Brain microvascular endothelial cell (primary cell): ENCODE measurements at places on chromosomes 16 and 17.
A peak's percentile ranks its signal among the peaks of the same experiment; 100 is the strongest.

GRCh38 chr17:10773391-10773790, 30.5 kb downstream of the TMEM238L start:
- no peak for DNase-seq

- DNase-seq: peak; percentile 9
Observed at GRCh38 chr17:41178341-41178740, 320 bp upstream of the KRTAP4-2 start.

DNA sequence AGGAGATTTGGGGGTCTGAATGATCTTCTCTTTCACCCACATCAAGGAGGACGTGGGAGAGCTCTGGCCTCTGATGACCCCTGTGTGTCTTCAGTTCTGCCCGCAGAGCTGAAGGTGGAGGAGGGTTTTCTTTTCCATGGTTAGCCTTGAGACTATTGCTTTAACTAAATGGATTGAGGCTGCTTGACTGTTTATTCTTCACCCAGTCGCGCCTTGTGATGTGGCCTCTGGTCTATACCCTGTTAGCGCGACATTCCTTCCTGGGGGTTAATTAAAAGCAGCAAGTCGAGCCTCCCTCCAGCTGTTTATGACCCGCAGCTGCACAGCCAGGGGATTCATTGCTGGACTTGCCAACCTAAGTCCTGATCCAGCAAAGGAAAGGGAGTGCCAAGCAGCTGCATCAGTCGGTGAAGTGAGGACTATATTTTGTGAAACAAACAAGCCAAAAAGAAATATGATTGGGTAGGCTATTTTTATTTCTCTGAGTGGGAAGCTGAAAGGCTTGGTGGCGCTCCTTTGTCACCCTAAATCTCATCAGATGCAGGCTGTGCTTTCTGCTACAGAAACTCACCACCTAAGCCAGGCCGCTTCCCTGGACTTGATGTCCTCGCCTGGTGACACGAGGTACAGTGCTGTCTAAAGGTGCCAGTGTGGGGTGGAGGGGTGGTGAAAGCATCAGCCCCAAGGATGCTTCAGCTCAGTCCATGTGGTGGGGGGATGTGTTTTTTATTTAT, 11.0 kb upstream of the SEC14L1 start:
- no peak for DNase-seq

- DNase-seq: no peak
Observed at GRCh38 chr16:73124097-73124652, 76.2 kb upstream of the ZFHX3 start.

- no peak for DNase-seq
Observed at GRCh38 chr17:21194703-21195102, 19.3 kb downstream of the TMEM11 start.

GRCh38 chr17:55327225-55328088, 62.7 kb downstream of the HLF start:
- DNase-seq: no peak

DNA sequence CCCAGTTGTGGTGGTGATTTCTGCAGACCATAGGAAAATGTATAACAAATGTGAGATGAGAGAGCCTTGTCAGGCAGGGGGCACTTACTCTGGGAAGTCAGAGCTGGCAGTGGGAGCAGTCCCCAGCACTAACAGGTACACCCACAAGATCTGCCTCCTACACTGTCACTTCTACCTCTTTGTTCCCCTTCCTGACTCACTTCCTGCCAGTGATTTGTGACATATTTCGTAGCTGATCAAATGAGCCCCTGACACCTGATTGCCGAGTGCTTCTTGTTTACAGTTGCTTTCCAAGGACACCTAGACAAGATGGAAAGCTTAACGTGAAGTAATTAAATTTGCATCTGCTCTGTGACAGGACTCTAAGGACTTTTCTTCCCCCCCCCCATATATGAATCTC, 40.5 kb downstream of the FTO start:
- DNase-seq: no peak

DNA sequence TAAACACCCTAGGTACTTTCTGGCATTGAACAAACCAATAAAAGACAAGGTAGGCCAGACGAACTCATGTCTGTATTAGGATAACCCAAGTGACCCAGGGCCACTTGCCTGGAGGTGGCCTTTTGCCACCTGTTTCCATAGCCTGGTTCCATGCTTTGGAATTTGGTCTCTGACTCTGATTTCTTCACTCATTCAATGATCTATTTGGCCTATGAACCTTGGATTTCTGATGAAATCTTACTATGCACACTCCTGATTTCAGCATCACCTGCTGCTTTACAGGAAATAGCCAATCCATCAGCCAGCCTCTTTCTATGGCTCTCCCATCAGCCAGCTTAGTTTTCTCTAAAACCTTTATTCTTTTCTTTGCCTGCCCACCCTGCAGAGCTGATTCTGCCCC, 142.8 kb upstream of the PSMD7 start:
- DNase-seq: no peak

GRCh38 chr17:55859301-55859795, 108.5 kb downstream of the PCTP start:
- no peak for DNase-seq

DNA sequence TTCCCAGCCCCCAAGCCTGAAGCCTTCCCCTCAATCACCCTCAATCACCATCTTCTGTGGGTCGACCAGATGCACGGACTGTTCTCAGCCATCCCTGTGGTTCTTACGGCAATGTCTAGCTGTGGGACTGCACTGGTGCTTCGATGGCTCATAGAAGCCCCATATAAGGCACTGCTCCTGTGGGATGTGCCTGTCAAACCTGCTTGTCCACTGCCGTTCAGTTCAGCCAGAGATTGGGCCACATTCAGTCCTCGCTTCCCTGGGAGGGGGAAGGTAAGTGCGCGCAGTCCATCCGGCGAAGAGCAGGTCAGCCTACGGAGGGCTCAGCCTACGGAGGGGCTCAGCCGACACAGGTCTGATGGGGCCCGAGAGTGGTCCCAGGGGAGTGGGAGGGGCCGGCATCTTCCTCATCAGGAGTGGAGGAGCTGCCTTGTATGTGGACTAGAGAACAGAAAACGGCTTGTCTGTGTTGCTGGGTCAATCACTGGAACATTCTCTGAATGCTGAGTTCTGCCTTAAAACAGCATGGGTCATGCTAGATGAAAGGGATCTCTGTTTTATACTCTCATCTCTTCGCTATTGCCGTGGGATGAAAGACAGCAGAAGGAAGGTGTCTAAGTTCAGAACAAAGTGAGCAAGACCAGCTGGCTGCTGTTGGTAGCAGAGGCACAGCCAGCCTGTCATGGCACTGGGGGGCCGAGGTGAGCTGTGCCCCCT, at the start of gene CARD14:
Gene CARD14 (plus strand): TSS at position 247 of the 717 bp plus-strand sequence. CDS start 11,409 bp downstream, outside the sequence.
- no peak for DNase-seq

DNA sequence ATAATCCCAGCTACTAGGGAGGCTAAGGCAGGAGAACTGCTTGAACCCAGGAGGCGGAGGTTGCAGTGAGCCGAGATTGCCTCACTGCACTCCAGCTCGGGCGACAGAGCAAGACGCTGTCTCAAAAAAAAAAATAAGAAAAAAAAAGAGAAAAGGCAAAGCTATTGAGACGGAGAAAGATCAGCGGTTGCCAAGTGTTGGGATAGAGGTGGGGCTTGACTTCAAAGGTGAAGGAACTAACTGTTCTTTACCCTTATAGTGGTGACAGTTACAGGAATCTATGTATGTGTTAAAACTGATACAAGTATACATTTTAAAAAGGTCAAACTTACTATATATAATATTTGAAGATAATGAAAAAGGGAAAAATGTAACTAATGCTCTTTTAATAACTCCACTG, 22.5 kb downstream of the AKAP10 start:
- DNase-seq: no peak

- no peak for DNase-seq
Observed at GRCh38 chr17:34163123-34163522, 92.0 kb upstream of the CCL2 start.

DNA sequence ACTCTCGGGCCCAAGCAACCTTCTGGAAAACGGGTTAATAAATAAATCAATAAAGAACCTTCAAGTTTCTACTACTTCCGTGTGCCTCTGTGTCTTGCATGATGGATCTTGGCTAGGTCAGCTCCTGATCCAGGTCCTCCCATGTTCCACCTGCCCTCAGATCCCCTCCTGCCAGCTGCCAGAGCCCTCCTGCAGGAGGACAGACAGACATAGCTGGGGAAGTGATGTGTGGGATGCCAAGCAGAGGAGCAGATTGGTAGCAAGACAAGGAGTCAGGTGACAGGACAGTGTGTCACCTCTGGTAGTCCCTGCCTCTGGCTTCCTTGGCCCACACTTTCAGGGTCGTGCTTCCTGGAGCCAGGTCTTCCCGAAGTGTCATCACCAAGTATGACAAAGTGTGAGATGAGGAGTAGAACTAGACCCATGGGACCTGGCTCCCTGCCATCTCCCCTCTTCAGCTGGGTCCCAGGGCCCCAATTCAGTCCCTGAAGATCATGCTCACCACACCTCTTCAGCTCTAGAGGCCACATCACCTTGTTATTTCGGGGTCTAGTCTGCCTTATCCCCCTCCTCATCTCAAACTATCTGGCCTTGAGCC, 1.0 kb upstream of the EPN3 start:
- DNase-seq: no peak

GRCh38 chr16:58049232-58050185, 24.0 kb downstream of the MMP15 start:
- no peak for DNase-seq

DNA sequence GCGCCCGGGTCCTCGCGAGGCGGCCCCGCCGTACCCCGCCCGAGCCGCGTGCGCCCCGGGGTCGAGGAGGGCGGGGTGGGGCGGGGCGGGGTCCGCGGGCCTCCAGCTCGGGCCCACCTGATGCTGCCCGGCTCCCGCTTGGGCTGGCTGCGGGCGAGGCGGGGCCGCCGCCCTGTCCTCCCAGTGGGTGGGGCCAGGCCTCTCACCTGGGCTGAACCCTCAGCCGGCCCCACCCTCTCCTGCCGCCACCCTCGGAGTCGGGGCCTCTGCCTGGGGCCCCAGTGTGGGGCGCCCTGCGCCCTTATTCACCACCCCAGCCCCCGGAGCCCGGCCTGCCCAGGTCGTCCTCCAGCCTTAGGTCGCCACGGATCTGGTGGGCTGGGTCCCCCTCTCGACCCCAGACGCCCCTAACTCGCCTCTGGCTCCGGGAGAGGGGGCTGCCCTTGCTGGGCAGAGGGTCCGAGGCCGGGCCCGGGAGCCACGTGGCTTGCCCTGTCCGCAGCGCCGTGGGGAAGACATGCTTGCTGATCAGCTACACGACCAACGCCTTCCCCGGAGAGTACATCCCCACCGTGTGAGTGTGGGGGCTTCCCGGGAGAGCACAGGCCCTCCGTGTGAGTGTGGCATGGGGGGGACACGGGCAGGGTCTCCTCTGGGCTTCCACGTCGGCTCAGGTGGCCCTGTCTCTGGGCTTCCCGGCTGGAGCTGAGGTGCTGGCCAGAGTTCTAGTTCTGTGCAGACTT, 578 bp downstream of the RAC3 start:
- DNase-seq: no peak

DNA sequence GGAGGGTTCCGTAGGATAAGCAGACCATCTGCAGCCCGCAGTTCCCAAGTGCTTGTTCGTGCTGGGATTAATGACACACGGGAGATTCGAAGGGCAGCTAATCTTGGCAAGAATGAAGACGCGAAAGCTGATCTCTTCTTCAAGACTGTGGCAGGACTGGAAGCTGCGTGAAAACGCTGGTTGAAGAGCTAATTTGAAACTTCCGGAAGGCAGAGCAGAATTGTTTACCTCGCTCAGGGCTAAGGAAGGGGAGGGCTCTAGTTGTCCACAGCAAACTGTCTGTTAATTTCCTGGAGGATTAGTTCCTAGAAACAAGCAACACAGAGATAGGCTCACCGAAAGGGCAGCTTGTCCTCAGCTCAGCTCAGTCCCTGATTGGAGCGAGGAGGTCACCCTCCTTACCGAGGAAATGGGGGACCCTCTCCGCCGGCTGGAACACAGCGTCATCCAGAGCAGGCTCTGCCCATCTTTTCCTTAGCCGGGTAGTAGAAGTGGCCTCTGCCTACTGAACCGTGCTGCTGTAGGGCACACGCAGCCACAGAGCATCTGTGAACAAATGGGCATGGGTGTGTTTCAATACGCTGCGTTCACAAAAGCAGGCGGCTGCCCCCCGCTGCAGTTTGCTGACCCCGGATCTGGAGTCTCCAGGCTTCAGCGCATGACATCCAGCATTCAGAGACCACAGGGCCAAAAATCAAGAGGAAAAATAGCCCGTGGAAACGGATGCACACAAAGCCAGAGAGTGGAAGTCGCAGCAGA, 16.7 kb upstream of the BAIAP2 start:
- no peak for DNase-seq

DNA sequence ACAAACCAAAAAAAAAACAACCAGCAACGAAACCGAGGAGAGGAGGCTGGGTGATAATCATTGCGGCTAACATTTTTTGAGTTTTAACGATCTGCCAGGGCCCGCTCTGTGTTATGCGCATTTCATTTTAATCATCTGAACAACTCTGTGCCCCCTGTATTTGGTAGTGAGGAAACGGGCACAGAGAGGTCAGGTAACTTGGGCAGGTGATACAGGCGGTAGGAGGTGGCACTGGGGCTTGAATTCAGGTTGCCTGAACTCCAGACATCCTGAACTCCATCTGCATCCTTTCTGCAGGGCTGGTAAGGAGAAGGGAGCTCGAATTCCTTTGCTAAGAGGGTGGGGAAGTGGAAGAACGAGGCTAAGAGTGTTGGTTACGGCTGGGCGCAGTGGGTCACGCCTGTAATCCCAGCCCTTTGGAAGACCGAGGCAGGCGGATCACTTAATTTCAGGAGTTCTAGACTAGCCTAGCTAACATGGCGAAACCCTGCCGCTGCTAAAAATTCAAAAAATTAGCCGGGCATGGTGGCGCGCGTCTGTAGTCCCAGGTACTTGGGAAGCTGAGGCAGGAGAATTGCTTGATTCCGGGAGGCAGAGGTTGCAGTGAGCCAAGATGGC, 1.1 kb downstream of the CLUAP1 start:
- DNase-seq: no peak

GRCh38 chr16:73033271-73033998, 14.5 kb downstream of the ZFHX3 start:
- DNase-seq: no peak

- DNase-seq: no peak
Observed at GRCh38 chr17:5705081-5705875, 121.0 kb upstream of the NLRP1 start.

DNA sequence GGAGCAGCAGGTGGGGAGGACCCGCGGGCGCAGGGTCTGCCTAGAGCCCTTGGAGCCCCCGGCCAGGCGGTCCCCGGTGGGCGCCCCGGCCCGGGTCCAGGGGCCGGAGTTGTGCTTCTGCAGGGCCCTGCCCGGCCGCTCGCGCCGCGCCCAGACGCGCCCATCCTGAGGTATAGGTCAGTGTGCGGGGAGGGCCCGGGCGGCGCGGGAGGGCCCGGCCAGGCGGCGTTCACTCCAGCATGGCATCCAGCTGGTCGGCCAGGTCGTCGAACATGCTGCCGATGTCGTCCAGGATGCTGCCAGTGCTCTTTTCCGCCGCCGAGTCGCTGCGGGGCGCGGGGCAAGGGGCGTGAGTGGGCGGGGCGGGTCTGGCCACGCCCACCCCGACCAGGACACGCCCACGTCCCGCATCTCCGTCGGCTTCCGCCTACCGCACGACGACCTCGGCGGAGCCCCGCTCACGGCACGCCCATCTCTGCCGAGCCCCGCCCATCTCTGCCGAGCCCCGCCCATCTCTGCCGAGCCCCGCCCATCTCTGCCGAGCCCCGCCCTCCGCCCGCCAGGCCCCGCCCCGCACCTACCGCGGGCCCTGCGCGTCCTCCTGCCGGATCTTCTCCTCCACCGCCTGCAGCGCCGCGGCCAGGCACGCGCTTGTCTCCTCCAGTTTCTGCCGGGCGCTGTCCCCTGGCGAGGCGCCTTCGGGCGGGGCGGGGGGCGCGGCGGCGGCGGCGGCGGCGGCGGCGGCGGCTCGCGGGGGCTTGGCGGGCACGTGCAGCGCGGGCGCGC, 17.9 kb downstream of the CASKIN1 start:
- no peak for DNase-seq
